ENCODE measurements at places on chromosomes 11 and 22.

DNA sequence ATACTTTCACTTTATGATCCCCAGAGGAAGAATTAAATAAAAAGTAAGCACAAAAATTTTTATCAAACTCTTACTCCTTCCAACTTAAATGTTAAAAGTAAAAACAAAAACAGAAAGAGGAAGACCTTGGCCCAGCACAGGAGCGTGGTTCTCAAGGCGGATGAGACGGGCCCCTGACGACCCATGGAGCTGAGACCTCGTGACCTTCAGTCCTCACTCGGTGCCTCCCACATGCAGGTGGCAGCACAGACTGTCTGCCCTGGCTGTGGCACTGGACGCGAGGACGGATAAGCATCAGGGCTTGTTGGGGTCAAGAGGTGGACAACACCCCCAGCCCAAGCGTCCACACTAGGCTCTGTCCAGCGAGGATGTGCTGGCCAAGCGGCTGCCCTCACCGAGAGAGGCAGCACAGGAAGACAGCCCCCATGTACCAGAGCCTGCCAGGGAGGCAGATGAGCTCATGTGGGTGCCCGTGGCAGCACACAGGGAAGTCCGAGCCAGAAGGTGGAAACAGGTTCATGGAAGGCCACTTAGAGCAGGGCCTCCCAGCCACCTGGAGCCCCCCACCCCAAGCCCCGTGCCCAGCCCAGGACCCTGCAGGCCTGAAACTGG lies 1389.8 kb downstream of the TBC1D22A start:
- DNase-seq = no peak

DNA sequence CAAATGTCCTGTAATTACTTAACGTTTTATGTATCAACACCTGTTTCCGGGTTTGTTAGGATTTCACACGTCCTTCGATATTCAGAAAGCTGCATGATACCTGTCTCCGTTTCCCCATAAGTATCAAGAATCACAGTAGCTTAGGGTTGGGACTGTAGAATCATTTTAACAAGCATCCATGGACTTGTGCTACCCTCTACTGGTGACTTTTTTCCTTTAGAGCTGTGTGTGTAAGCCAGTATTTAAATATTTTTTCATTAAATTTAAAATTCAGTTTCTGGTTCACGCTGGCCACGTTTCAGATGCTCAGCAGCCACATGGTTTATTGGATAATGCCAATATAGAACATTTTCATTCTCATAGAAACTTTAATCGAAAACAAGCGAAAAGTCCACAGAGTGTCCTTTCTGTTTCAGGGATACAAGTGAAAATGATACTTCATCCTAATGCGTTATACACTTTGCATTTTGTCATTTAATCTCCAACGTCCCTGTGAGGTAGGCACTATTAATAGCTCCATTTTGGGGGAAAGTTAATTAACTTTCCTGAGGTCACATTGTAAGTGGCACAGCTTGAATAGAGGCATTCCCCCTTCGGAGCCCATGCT lies 61.5 kb upstream of the SLC25A18 start:
- peak; percentile 12 for DNase-seq

DNA sequence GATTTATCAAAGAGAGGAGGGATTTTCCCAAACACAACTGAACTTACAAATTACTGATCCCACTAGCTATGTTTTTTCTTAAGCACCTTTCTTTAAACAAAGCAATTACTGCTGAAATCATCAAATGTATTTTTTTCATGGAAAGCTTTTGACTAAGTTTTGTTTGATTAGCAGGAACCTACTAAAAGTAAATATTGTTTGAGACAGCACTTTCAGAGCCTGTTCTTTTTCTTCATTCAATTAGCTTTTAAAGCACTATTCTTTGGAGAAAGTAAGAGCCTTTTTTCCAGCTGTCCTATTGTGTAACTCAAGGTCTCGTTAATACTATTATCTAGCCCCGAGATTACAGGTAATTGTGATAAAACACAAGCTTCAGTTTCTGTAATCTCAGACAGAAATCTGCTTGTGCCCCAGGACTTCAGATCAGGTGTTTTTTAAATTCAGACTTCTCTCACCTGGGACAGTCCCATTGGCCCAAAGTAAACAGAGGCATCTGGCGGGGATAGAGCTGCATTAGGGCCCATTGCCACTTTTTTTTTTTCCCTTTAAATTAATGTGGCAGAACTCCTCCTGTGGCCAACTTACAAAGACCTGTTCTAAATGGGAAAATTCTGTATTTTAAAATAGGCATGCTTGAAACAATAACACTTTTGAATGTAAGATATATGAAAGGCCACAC lies 11.0 kb downstream of the CSTPP1 start:
- DNase-seq = no peak

DNA sequence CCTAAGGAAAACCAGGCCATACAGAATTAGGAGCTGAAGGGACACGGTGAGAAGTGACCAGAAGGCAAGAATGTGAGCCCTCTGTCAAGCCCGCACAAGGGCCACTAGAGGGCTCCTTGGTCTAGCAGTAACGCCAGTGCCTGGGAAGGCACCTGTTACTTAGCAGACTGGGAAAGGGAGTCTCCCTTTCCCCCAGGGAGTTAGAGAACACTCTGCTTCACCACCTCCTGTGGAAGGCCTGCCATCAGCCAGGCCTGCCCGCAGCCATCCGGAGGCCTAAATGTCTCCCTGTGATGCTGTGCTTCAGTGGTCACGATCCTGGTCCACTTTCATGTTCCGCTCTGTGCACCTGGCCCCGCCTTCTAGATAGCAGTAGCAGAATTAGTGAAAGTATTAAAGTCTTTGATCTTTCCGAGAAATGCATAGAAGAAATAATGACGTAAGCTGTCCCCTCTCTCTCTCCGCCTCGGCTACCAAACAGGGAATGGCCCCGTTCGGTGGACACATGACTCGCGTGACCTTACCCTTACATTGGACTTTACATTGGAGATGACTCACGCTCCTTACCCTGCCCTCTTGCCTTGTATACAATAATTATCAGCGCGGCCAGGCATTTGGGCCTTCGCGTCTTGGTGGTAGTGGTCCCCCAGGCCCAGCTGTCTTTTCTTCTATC lies 10.7 kb upstream of the GSTP1 start:
- DNase-seq = peak; percentile 22

GRCh38 chr11:128291007-128291406 lies 296.4 kb downstream of the ETS1 start:
- DNase-seq = no peak

GRCh38 chr11:350723-351255 lies 18.5 kb upstream of the B4GALNT4 start:
- no peak for DNase-seq

- no peak for DNase-seq
Observed at GRCh38 chr22:39240831-39241793, 3.7 kb downstream of the PDGFB start.

- DNase-seq = no peak
Observed at GRCh38 chr22:25160120-25160996, 39.3 kb upstream of the CRYBB3 start.

- DNase-seq = no peak
Observed at GRCh38 chr22:36998620-36999351, 20.5 kb downstream of the TST start.

- no peak for DNase-seq
Observed at GRCh38 chr11:57353852-57354251, 15.7 kb downstream of the P2RX3 start.

DNA sequence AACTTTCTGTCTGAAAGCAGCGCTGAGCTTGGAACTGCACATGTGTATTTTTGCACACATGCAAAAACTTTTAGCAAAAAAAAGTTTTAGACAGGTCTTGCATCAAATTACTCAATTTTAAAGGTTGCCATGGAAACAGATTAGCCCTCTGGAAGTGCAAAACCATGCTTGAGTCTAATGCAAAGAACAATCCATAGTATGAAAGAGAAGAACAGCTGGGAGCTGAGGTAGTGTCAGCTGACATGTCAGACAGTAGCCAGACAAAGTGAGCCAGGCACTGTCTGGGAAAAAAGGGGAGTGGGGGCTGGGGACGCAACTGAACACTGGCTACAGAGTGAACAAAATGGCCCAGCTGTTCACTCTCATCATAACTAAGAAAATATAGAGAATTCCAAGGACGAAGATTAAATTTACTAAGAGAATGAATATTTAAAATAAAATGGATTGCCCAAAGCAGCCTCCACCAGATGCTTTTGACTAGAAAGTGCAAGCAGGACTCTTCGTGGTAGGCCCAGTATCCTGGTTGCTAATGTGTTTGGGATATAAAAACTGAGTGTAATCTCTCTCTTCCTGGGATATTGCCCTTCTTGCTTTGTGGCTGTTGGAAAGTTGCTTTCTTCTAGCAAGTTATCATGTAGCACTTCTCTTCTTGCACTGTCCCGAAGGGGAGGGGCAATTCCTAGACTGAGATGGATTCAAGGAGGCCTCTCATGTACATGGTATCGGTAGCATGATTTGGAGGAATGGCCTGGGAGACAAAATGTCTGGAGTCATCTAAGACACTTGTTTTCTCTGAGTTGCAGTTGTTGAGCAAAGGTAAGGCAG lies 434.1 kb upstream of the FAT3 start:
- DNase-seq = no peak

DNA sequence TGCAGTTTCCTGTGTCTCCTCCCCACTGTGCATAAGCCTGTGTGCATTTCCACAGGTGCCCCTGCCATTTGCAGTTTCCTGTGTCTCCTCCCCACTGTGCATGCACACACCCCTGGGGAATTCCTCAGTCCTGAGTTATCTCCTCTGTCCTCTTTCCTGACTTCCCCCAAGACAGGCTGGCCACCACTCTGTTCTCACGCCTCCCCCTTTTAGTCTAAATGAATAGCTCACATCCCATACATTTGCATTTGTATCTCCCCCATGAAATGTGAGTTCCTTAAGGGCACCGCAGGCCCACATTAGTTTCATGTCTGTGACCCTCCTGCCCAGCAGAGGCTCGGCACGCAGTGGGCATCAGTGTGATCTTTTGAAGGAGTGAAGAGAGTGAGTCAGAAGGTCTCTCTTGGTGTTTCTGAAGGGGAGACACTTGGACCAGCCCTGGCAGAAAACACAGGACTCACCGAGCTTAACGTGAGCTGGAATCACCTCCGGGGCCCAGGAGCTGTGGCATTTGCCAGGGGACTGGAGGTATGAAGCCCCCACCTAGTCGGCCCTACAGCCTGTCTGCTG lies 6.2 kb downstream of the LRRC74B start:
- no peak for DNase-seq

DNA sequence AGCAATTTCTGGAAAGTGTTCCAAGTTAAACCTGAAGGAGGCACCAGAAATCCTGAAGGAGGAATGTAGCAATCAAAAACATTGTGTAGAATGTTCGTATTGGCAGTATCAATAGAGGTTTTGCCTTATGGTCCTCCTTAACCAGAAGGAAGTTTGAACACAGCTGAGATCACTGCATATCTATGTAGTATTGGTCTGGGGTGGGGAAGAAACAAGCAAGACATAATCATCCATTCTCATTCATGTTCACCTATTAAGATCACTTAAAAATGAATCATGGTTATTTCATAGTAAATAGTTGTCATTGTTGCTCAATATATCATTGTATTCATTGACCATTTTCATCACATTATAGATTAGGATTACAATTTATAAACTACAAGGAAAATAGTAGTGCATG lies 160.5 kb downstream of the DDX10 start:
- DNase-seq = no peak

GRCh38 chr22:19810381-19811201 lies 44.1 kb downstream of the GNB1L start:
- no peak for DNase-seq

GRCh38 chr22:27912101-27912500 lies 7.0 kb downstream of the PITPNB start:
- no peak for DNase-seq

DNA sequence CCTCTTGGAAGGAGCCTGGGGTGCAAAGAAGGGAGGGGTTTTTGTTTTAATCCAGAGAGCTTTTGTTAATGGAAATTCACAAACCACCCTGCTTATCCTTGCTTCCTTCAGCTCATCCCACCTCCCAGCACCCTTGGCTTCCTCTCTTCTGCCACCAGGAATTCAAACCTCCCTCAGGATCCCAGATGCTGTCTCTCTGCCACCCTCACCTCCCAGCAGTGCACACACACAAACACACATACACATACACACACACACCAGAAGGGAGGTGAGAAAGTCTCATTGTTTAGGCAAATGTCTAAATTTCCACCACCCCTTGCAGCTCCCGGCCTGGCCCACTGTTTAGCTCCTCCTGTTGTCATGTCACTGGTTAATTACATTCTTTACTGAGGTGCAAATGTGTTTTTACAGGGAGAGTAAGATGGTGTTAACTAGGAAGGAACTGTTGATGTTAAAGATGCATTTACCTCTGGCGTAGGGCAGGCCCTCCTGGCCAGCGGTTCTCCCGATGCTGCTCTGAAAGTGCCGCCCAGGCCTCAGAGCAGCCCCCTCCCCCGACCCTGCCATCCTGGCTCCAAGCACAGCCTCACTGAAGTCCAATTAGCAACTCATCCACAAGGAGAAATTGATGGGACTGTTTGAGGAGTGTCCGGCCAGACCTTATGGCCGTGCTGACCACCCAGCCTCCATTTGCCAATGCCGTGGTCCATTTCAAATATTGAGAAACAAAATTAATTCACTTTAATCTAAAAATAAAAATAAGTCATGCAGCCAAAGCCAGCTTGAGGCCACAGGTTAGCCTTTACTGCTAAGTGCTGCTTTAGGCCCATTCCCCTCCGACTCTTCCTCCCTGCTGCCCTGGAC lies 165.4 kb downstream of the FEZ1 start:
- DNase-seq = no peak

DNA sequence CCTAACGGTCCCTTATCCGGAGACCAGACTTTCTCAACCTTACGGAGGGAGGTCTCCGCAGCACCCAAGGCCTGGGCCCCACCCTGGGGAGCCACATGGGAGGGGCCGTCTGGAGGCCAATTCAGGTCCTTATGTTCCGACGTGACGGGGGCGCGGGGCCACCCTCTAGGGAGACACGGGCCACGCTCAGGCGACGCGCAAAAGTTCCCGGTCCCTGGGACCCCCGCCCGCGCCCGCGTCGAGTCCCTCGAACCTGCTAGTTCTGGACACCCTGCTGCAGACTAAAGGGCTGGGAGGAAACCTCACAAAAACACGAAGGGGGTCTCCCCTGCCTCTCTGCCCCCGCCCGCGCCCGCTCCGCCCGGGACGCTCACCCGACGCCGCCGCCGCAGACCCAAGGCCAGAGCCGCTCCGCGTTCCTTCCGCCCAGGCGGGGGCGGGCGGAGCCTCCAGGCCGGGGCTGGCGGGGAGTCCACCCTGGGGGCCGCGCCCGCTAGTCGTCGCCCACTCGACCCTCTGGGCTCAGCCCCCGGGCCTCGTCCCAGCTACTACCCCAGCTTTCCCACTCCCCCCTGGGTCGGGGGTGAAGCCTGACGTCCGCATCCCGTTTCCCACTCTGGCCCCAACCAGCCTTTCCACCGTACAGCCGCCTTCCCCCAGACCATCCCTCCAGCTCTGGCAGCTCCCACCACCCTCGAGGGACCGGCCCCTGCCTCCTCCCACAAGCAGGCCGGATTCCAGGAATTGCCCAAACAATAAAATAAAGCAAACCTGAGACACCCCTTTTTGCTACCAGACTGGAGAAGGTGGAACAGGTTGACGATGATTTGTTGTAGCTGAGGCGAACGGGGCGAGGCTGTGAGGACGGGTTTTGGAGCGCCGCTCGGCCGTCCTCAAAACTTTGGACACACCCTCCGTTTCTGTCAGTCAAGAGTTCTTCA lies 2.7 kb downstream of the RNH1 start:
- no peak for DNase-seq

Data from NCI-H2107 (cell line).